ENCODE measurements at places on chromosomes 13 and 19.
A peak's percentile ranks its signal among the peaks of the same experiment; 100 is the strongest.

GRCh38 chr19:49676136-49676783 lies 811 bp upstream of the PRMT1 start:
- peak; percentile 91 for DNase-seq

DNA sequence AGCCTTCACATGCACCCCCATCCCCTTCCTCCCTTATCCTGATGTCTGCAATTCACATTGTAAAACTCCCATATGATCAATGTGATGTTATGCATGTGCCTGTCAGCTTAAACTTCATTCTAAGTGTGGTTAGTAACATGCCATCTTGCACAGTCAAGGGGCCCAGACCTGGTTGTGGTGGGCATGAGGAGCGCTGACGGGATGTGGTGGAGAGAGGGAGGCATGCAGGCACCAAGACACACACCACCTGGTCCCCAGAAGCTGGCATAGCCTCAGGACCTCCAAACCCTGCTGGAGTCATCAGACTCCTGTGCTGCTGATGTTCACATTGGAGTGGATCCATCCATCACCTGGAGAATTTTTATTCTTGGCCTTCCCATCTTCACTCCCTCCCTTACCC lies 90.5 kb upstream of the ABCC4 start:
- no peak for DNase-seq

DNA sequence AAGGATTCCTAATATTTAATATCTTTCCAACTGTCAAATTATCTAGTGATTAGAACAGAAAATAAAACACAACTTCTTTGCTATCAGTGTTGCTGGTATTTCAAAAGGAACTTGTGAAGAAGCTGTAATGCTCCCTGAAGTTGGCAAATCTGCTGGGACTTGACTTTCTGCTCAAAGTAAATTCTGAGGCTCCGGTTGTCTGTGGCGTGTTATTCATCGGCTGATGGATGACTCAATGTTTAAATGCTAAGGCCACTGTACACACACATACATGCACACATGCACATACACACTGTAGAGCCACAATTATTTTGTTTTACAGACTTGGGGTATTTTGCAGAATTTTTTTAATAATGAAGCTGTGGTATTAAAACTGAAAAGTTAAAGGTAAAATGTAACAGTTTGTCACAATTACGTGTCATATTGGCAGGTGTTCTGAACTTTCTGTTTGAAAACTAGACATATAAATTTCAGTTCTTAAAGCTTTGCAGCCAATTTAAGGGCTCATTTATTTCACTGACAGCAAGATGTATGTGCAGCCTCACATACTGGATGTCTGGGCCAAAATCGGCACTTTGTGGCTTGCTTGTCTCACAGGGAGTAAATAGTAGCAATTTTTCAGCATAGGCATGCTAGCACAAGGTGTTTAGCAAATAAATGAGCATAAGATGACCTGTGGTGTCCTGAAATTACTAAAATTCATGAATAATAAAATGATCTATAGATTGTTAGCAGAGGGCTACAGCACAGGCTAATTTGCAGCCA lies 1691.7 kb upstream of the PCDH20 start:
- no peak for DNase-seq

GRCh38 chr13:24185591-24186232 lies 25.2 kb downstream of the SPATA13 start:
- no peak for DNase-seq

DNA sequence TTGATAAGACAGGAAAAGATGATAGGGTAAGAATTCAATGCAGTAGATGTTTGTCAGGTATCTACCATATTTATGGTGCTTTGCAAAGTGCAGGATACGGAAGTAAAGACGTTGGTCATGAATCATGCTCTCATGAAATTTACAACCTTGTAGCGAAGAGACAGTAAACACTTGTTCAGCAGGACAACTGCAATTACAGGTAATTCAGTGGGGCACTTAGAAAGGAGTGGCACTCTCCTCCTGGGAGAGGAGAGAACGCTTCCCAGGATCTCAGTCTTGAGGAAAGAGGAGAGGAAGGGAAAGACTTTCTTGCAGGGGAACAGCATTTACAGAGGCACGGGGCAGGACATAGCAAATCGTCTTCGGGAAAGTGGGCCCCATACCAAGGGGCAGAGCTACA lies 46.4 kb downstream of the SOX1 start:
- DNase-seq = no peak

DNA sequence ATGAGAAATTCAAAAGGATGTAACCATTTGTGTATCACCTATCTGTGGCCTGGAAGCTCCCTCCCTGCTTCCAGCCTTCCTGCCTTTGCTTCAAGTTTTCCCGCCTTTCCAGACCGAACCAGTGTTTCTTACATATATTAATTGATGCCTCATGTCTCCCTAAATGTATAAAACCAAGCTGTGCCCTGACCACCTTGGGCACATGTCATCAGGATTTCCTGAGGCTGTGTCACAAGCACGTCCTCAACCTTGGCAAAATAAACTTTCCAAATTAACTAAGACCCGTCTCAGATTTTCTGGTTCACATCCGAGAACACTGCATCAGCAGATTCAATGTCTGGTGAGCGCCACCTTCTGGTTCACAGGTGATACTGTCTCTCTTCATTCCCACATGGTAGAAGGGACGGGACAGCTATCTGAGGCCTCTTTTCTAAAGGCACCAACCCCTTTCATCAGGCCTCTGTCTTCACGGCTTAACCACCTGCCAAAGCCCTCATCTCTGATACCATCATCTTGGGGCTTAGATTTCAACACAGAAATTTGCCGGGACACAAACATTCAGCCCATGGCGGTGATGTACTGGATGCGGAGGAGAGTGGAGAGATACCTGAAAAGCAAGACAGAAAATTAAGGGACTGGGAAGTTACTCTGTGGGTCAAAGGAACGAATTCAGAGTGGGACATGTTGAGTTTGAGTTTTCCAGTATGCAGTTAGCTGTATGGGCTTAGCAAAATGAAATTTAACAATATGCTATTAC lies 58.7 kb upstream of the PABPC3 start:
- peak; percentile 44 for DNase-seq

GRCh38 chr19:1624458-1624857 lies 19.2 kb upstream of the UQCR11 start:
- peak; percentile 28 for DNase-seq

- no peak for DNase-seq
These were observed 769.4 kb upstream of the SLITRK1 start for GRCh38 chr13:84651705-84652104.

DNA sequence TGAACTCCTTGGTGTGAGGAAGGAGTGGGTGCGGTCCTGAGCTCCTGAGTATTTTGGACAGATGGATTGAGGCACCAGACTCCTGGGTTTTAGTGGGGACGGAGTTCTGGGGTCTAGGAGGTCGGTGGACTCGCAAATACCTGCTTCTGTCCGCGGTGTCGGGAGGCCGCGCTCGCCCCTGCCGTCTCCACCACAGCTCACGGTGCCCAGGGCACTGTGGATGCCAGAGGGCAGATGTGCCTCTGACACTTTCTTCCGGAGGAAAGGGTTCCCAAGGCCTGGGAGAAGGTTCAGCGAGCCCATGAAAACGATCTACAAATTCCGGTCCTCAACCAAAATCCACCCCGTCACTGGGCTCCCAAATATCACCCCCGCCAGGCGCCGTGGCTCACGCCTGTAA lies 3.3 kb downstream of the TULP2 start:
- DNase-seq = no peak

- peak; percentile 49 for DNase-seq
These were observed 282.0 kb downstream of the DNAJC15 start for GRCh38 chr13:43305416-43305815.

DNA sequence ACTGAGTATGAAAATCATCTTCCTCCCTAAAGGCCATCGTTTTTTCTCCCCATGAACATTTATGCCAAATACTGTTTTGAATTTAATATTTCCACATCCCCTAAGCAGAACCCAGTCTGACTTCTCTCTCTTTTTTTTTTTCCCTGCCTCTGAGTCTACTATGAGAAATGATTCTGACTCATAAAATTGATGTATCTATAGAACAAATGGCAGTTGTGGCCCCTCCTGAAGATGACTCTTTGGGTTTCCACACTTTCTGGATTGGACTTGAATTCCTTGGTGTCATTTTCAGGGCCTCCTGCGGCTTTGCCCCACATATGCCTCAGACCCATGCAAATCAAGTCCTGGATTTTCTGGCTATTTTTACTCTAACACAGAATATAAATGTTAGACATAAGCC lies 22.7 kb upstream of the NAXD start:
- peak; percentile 25 for DNase-seq

All from RPMI7951 (cell line).